Renal cortex interstitium (tissue), 15 donors: ENCODE measurements at places on chromosomes 4 and X.

GRCh38 chrX:20527558-20528011, 260.9 kb upstream of the RPS6KA3 start:
- no peak for DNase-seq

- no peak for DNase-seq
These were observed 822.9 kb downstream of the RAPGEF2 start for GRCh38 chr4:159925770-159926169.

DNA sequence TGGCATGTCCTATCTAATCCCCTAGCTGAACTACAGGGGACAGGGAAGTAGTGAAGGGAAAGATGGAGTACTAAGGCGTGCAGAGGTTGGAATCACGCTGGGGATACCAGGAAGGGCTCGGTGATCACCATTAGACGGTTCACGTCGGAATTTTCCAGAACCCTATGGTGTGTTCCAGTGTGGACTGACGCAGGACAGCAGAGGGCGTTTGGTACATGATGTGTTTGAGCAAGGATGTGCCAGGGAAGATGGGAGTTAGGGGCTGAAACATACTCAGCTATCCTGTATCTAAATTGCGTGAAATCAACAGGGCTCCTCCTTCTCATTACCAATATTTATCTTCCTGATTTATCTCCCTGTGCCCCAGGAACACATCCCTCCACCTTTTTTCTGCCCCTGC, 33.7 kb downstream of the PRPS2 start:
- no peak for DNase-seq

- DNase-seq = no peak
These were observed 162.0 kb upstream of the EOLA2 start for GRCh38 chrX:150100261-150100660.
